ENCODE measurements at places on chromosomes 16 and 17.
A peak's percentile ranks its signal among the peaks of the same experiment; 100 is the strongest.

DNA sequence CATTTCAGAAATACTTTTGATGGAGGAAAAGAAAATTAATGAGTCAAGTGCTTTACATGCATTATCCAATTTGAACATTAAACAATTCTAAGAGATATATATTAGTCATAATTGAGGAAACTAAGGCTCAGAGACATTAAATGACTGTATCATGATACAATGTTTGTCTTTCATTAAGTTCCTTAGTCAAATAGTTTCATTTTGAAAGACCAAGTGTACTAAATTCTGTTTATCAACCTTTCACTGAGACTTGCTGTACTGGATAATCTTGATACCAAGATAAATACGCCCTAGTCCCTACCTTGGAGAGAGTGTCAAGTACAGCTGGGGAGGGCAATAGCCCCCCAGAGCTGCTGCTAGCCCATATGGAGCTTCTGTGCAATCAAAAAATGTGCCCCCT lies 24.2 kb downstream of the TOM1L2 start:
- no peak for DNase-seq

DNA sequence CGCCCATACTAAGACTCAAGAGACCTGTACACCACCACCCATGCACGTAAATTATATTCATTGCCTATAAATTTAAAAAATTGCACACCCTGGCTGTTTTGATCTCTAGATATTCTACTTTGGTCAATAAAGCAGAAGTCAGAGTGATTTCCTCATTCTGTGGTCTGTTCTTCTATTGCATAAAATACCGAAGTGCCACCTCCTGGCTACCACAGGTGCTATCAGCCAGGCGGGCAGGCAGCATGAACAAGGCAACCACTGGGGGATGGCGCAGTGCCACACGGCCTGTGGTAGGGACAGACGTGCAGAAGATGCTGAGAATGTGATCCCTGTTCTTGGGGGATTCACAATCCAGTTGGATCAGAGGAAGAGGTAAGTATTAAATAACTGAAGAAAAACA lies 122.3 kb downstream of the CDK5R1 start:
- DNase-seq = no peak

DNA sequence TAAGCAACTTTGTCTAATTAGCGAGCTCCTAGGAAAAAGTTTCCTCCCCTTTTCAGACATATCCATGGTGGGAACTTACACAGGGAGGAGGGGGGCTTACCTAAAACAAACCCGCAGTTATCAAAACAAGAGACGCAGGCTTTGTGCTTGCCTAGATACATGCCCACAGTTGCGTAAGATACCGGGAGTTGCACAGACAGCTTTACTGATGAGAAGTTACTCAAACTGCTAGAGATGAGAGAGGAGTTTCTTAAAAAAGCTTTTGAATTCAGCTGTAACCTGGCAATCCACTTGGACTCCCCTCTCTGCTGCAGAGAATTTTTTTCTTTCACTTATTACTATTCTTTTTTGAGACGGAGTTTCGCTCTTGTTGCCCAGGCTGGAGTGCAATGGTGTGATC lies 6.8 kb upstream of the ZP2 start:
- DNase-seq = no peak

GRCh38 chr16:19463468-19464315 lies 46.0 kb downstream of the TMC5 start:
- DNase-seq = no peak

DNA sequence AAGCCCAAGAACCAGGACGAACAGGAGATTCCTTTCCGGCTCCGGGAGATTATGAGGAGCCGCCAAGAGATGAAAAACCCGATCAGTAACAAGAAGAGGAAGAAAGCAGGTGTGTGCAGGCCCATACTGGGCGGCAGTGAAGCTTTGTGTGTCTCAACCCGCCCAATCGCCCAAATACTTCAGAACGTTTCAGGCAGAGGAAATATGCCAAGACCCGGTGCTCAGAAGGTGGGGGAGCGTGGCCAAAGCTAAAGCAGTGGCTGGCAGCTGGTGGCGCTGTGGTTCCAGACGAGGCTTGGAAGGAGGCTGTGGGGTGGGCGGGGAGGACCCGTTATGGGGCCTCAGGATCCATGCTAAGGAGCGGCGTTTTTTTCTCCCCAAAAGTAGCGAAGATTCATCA lies 1.2 kb downstream of the CCDC137 start:
- no peak for DNase-seq

- DNase-seq = no peak
These were observed 13.8 kb upstream of the KCNJ18 start for GRCh38 chr17:21678393-21679081.

- no peak for DNase-seq
These were observed 27.5 kb downstream of the NSMCE1 start for GRCh38 chr16:27240948-27241531.

GRCh38 chr17:79907217-79907715 lies 68.0 kb upstream of the CBX4 start:
- DNase-seq = no peak

DNA sequence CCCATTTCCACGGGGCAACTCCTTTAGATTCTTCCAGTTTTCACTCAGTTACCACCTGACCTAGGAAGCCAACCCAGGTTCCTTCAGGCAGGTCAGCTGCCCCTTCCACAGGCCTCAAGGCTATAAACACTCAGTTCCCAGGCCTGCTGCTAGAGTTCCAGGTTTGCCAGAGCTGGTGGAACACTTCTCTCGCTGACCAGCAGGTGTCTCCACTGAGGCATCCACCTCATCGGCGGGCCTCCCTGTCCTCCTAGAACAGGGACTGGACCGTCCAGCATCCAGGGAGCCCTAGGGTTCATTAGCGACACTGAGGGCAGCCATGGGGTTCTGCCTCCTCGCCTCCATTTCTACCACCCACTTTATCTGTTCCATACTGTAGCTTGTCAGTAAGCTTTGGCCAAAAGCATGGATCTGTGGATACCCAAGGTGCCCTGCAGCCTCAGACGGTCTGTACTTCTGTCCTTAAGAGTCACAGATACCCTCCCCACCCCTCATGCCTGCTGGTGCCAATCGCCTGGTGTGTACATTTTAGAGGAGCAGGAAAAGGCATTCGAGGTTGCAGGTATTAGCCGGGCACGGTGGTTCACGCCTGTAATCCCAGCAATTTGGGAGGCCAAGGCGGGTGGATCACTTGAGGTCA lies 29.0 kb downstream of the PIMREG start:
- peak; percentile 2 for DNase-seq

DNA sequence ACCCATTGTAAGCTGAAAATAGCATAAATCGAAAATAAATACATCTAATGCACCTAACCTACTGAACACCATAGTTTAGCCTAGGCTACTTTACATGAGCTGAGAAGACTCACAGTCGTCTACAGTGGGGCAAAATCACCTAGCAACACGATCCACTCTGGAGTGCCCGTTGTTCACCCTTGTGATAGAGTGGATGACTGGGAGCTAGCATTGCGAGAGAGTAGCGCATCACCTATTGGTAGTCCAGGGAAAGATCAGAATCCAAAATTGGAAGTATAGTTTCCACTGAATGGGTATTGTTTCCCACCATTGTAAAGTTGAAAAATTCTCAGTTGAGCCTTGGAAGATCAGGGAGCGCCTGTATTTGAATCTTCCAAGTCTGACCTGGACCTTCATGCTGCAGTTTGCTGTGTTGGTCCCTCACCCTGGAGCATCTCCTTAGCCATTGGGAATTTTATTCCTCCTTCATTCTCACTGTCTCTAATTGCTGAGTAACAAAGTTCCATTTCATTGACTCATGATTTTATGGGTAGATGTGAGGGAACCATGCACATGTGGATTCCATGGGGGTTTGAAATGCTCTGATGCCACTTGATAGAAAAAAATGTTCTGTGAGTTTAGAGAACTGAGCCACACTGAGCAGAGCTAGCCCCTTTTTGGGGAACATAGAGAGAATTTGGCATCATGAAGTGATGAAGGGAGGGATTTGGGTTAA lies 19.6 kb downstream of the AKAP1 start:
- no peak for DNase-seq

GRCh38 chr17:73362697-73363096 lies 50.9 kb upstream of the CDC42EP4 start:
- no peak for DNase-seq

GRCh38 chr16:15607700-15608396 lies 35.1 kb downstream of the MARF1 start:
- DNase-seq = peak; percentile 61

GRCh38 chr17:5042157-5043022 lies 7.2 kb upstream of the SLC52A1 start:
- DNase-seq = no peak

- no peak for DNase-seq
These were observed 10.8 kb downstream of the CRYM start for GRCh38 chr16:21267298-21267697.

DNA sequence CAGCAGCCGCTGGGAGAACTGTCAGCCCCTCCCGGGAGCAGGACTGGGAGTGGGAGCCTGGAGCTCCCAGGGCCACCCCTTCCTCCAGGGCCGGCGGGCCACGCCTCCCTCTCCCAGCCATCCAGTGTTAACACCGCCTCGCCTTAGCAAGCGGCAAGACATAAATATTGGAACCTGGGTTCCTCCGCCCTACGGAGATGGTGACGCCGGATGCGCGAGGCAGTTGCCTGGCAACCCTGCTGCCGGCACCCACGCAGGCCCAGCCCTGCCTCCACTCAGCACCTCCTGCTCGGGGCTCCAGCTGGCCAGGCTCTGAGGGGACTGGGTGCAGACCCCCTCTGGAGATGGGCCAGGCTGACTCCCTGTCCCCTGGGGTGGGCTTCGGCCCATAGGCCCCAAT lies 27.4 kb upstream of the CACNA1H start:
- no peak for DNase-seq

DNA sequence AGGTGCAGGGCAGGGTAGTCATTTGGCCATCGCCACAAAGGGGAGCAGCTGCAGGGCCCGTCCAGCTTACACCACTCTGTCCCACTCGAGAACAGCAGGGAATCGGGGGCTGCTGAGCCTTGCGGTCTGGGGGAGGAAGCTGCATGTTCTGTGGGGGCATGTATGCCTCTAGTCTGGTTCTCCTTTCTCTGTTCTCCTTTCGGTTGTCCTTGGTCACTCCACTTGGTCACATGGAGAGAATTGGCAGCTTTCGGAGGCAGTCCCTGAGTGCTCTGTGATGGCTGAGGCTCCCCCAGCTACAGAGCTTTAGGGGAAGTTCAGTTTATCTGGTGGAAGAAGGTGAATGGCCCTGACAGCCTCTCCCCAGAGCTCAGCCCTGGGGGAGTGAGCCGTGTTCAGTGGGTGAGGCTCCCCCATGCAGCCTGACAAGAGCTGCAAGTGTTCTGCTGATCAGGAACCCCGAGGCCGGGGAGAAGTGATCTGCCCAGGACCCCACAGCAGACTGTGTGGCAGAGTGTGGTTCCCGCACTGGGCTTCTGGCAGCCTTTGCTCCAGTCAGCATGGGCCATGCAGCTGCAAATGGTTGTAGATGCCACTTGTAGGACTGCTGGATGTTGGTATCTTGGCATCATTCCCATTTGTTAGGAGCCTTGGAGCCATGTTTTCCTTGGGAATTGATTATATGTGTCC lies 22.3 kb upstream of the SMPD3 start:
- DNase-seq = no peak

DNA sequence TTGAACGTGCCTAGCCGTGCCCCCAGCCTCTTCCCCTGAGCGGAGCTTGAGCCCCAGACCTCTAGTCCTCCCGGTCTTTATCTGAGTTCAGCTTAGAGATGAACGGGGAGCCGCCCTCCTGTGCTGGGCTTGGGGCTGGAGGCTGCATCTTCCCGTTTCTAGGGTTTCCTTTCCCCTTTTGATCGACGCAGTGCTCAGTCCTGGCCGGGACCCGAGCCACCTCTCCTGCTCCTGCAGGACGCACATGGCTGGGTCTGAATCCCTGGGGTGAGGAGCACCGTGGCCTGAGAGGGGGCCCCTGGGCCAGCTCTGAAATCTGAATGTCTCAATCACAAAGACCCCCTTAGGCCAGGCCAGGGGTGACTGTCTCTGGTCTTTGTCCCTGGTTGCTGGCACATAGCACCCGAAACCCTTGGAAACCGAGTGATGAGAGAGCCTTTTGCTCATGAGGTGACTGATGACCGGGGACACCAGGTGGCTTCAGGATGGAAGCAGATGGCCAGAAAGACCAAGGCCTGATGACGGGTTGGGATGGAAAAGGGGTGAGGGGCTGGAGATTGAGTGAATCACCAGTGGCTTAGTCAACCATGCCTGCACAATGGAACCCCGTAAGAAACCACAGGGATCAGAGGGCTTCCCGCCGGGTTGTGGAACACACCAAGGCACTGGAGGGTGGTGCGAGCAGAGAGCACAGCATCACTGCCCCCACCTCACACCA lies 724 bp downstream of the GAA start:
- no peak for DNase-seq

DNA sequence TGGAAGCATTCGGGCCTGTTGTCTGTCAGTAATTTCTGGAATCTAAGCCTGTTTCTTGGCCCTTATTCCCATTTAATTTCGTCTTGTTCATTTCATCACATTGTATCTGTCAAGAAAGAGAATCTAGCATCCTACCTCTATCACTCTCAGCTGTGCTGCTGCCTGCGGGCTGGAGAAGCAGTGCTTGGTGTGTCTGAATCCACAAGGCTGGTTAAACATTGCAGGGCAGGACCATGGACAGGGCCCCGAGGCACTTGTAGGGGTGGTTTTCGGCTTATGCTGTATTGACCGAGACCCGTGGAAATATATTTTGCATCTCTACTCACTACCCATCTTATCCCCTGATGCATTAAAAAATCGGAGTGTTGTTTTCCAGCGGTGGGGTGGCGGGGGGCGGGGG lies 3.1 kb downstream of the RAB11FIP4 start:
- DNase-seq = peak; percentile 47

DNA sequence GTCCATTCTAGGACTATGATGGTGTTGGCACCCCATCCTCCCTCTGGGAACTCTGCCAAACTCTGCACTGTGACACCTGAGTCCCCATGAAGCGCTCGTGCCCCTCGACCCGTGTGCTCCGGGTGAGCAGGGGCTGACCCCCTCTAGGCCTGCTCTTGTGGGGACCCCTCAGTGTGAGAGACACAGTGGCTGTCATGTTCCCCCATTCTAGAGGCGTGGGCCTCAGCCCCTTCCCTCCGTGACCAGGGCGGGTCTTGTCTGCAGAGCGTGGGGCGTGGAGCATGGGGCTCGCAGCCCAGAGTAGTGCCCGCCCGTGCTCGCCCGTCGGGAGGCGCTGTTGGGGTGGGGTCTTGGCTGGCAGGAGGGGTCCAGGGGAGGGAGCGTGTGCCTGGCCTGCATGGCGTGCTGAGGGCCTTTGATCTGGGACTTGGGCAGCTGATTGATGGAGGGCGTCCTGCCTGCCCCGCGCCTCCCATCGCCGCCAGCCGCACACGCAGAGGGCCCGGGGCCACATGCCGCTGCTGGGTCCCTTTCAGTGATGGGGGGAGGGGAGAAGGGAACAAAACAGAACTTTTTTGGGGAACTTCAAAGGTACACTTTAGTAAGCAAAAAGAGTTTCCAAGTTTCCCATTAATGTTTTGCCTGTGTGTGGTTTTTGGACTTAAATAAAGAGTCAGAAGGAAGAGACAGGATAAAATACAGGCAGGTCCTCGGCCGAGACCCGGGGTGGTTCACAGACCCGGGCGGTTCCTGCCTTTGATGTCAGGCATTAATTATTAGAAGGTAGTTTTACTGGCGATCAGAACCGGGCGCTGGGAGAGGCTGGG lies 22.5 kb downstream of the CENPX start:
- no peak for DNase-seq

GRCh38 chr17:64337676-64338075 lies 53.0 kb downstream of the PECAM1 start:
- DNase-seq = no peak

- DNase-seq = no peak
These were observed 63.9 kb downstream of the NUP88 start for GRCh38 chr17:5355421-5356129.

GRCh38 chr17:49993423-49994060 lies 1.5 kb downstream of the DLX3 start:
- no peak for DNase-seq

- no peak for DNase-seq
These were observed 30.1 kb downstream of the DNAH2 start for GRCh38 chr17:7747635-7748071.

GRCh38 chr17:9647014-9647413 lies 1.7 kb downstream of the USP43 start:
- DNase-seq = no peak
